HAP-1 (cell line): ENCODE measurements at places on chromosomes 1 and 21.

GRCh38 chr1:4010814-4011605 is 110.9 kb upstream of the C1orf174 start:
- no peak for DNase-seq

DNA sequence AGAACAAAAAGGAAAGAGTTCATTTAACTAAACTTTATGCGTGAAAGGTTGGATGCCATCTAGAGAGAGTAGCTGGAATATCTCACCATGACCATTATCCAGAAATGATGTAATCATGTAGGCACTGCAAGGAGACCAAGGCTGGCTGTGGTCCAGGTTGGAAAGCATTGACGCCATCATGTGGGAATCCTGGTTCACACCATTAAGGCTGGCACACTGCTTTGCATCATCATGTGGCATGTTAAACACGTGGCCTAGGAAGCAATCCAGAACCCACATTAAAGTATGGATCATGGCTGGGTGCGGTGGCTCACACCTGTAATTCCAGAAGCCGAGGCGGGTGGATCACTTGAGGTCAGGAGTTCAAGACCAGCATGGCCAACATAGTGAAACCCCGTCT is 4.3 kb downstream of the ADAMTS1 start:
- no peak for DNase-seq

GRCh38 chr1:198686069-198686728 is 47.4 kb downstream of the PTPRC start:
- peak; percentile 64 for DNase-seq

GRCh38 chr21:24514081-24514733 is 1093.1 kb downstream of the MRPL39 start:
- peak; percentile 28 for DNase-seq

- DNase-seq: no peak
These were observed 130.4 kb downstream of the HS2ST1 start for GRCh38 chr1:87044840-87045239.

DNA sequence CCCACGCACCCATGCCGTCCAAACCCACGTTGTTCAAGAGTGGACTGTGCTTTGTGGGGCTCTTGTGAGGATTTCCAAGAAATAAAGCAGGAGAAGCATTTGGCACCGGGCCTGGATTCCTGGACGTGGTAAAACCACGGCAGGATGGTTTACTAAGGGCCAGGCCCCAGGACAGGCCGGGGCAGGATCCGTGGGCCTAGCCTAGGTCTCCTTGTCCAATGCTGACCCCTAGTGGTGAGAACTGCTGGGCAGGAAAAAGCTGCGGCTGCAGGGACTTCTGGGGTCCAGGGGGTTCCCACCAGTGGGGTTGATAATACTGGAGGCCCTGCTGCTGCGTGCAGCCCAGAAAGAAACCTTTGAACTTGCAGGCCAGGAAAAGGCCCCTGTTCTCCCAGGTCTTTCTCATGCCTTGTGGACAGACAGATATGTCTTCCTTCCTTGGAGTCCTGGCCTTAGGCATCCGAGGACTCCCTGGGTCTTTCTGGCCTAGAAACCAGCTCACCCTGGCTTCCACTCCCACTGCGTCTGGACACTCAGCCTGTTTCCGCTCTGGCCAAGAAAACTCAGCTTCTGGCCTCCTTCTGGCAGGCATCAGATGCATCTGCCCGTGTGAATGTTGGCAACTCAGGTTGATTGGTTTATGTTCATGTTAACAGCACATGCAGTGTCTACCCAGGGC is 106.9 kb upstream of the TMEM51 start:
- DNase-seq: peak; percentile 87

DNA sequence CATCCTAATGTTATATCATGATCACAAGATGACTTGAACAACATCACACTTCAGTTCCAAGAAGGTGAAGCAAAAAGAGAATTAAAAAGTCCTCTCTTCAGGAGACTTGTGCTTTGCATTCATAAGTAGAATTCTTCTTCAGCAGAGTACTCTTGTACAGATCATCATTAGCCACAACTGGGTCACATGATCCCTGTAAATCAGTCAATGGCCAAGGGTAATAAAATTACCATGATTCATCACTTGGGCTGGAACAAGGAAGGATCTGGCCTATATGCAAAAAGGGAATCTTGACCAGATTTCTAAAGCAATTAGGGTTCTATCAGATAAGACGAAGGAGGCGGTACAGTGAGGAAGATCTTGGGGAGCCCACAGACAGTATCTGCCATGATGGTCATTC is 458.0 kb upstream of the DEPDC1 start:
- DNase-seq: no peak

- no peak for DNase-seq
These were observed 27.0 kb downstream of the PCNX2 start for GRCh38 chr1:233268389-233269022.

DNA sequence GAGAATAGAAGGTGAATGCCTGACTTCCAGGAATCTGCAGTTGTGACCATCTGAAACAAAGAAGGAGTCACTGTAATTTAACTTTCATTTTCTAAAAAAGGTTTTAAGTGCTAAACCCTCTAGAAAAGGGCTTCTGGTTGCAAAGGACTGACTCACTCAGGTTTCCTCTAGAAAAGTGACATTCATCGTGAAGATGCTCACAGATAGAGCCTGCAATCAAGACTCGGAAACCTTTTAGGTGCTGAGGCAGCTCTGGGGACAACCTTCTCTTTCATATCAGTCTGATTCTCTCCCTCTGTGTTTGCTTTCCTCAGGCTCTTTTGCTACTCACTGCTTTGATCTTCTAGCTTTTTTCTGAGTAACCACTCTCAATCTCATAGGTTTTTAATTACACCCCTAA is 8.2 kb downstream of the BCL9 start:
- DNase-seq: no peak

GRCh38 chr1:160891474-160891873 is 6.5 kb upstream of the ITLN1 start:
- no peak for DNase-seq

DNA sequence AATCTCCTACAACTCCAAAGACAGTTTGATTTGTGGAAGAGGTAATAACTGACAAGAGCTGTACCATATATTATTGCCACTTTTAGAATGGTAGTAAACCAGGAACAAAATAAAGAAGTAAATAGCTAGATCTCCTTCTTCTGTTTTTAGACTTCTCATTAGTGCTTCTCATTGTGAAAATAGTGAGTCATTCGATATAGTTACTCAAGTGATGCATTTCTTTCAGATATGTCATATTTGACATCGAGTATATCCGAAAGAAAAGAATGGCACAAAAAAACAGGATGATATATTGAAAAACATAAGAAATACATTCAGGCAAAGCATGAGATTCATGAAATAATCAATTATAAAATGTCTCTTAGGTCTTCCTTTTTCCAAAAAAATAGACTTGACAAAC is 1346.1 kb downstream of the BRINP3 start:
- DNase-seq: no peak

DNA sequence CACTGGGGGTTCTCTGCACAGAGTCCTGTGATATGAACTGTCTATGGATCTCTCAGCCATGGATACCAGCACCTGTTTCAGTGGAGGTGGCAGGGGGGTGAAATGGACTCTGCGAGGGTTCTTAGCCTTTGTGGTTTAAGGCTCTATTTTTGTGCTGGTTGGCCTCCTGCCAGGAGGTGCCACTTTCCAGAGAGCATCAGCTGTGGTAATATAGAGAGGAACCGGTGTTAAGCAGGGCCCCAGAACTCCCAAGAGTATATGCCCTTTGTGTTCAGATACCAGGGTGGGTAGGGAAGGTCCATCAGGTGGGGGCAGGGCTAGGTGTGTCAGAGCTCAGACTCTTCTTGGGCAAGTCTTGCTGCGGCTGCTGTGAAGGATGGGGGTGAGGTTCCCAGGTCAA is 330.0 kb upstream of the PLD5 start:
- no peak for DNase-seq

- no peak for DNase-seq
These were observed 10.0 kb downstream of the URB2 start for GRCh38 chr1:229636042-229636441.

- no peak for DNase-seq
These were observed 1.2 kb upstream of the H6PD start for GRCh38 chr1:9233241-9233941.
